ENCODE measurements at places on chromosomes 2 and 18.
A peak's percentile ranks its signal among the peaks of the same experiment; 100 is the strongest.

GRCh38 chr2:173264603-173265366 is 89.9 kb upstream of the CDCA7 start:
- peak; percentile 53 for DNase-seq

GRCh38 chr18:67682516-67682915 is 166.0 kb upstream of the DSEL start:
- DNase-seq = no peak

GRCh38 chr18:74819433-74820059 is 221.9 kb downstream of the ZNF407 start:
- no peak for DNase-seq

- no peak for DNase-seq
Measured at GRCh38 chr18:71001597-71001996, 712.8 kb downstream of the SOCS6 start.

DNA sequence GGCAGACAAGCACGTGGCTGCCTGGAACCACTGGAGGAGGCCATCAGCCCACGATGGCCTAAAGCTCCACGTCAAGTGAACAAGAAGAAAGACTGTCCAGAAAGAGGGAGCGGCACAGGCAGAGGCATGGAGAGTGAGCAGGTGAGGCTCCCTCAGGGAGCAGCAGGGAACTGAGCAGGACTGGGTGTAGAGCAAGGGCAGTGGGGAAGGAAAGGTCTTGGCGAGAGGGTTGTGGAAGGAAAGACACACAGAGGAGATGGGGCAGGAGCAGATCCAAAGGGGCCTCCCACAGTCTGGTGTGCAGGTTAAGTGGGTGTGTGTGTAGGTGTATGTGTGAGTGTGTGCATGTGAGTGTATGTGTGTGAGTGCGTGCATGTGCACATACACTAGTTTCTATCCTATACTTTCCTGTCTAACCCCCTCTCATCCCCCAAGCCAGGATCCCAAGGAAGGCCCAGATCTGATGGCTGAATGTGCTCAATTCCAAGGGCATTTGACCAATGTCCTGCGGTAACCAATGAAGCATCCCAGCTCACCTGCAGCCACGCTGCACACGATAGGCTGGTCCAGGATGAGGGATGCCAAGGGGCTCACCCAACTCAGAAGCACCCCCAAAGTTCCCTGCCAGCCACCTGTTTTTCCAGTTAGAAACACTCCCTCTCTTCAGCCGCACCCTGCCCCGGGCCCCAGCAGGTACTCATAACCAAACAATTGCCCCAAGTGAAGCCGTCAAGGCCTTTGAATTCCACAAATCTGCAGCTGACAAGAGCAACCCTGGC is 262.5 kb upstream of the RAB6C start:
- no peak for DNase-seq

DNA sequence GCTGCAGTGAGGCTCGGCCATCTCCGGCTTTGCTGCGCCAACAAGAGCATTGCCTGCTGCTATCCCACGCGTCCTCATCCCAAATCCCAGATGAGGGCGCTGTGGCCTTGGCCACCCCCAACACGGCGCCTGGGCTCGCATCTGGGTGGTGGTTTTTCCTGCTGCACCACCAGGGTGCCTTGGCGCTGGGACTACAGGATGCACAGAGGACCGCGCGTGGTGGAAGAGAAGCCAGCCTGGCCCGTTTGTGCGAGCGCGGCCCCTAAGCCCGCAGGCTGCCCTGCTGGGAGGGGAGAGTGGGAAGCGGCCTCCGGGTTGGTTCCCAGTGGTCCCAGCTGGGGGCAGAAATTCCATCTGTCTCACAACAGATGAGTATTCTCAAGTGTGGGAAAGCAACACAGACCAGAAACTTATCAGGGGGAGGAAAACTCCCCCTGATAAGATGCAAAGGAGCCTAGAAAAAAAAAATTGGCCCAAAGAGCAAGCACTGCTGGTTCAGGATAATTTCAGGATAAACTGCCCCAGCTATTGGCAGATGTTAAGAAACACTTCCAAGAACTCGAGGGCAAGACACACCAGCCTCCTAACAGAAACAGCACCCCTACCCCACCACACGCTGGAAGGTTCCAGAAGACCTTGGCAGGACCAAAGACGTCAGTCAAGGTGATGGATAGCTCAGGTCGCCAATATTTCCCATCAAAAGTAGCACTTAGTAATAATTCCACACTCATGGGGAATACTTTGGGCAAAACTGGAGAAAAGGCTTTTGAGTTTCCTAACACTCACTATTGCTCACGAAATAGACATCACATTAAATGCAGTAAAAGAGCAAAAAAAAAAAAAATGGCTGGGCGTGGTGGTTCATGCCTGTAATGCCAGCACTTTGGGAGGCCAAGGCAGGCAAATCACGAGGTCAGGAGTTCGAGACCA is 152.1 kb downstream of the PXDN start:
- peak; percentile 82 for DNase-seq

DNA sequence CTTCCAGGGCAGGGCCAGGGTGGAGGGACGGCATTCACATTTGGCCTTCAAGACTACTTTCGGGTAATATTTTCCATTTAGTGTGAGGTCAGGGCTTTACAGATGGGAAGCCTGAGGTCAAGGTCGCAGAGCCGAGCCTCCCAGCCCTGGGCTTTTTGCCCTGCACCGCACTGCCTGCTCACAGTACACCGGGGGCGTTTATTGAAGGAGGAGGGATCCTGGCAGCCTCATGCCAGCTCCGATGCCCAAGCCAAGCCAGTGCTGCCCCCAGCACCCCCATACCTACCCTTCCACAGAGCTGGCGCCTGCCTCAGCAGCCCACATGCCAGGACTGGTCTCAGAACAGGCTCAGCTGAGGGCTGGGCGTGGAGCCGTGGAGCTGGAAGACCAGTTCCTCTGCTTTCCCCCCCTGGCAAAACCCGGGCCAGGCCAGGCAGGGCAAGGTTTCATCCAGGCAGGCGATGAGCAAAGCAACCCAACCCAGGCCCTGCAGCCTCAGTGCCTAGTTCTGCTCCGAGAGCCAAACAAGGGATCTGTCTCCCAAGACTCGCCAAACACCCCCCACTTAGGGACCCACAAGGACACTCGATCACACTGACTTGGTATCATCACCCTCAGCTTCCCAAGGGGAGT is 11.9 kb downstream of the SDC1 start:
- peak; percentile 33 for DNase-seq

GRCh38 chr2:26251893-26252292 is 7.2 kb downstream of the HADHB start:
- peak; percentile 76 for DNase-seq
